ENCODE measurements at places on chromosomes 1 and 21. TPM values are rescaled to one million over a fixed set of nuclear protein-coding genes. Genes with fewer than 3 reads are reported as not detected.
A peak's percentile ranks its signal among the peaks of the same experiment; 100 is the strongest.

- H3K36me3 ChIP-seq, result peaks cover 2% of the 10 kb centered on the region
- peaks cover 54% of the 10 kb centered on the region for H3K4me1 ChIP-seq
- peak overlapping the region; percentile 100 for H3K27ac ChIP-seq
- H3K27me3 ChIP-seq, result no peaks in the 10 kb centered on the region
Measured at GRCh38 chr1:244865028-244865371, 657 bp upstream of the HNRNPU start.

- DNase-seq, result no peak
- no peaks in the 10 kb centered on the region for H3K4me1 ChIP-seq
- no peaks in the 10 kb centered on the region for H3K27me3 ChIP-seq
- no peaks in the 10 kb centered on the region for H3K36me3 ChIP-seq
- no peak overlapping the region for H3K4me3 ChIP-seq
Measured at GRCh38 chr1:166738140-166738539, 101.1 kb upstream of the POGK start.

DNA sequence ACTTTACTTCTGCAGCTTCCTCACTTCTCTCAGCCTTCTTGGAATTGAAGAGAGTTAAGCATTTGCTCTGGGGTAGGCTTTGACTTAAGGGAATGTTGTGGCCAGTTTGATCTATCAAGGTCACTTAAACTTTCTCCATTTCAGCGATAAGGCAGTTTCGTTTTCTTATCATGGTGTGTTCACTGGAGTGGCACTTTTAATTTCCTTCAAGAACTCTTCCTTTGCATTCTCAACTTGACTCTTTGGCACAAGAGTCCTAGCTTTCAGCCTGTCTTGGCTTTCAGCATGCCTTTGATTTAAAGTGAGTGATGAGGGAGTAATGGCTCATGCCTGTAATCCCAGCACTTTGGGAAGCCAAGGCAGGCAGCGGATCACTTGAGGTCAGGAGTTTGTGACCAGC is 38.7 kb downstream of the HS2ST1 start:
- no peak overlapping the region for H3K4me3 ChIP-seq
- no peaks in the 10 kb centered on the region for H3K36me3 ChIP-seq
- no peak overlapping the region for H3K27ac ChIP-seq
- no peaks in the 10 kb centered on the region for H3K27me3 ChIP-seq
- no peak for DNase-seq

DNA sequence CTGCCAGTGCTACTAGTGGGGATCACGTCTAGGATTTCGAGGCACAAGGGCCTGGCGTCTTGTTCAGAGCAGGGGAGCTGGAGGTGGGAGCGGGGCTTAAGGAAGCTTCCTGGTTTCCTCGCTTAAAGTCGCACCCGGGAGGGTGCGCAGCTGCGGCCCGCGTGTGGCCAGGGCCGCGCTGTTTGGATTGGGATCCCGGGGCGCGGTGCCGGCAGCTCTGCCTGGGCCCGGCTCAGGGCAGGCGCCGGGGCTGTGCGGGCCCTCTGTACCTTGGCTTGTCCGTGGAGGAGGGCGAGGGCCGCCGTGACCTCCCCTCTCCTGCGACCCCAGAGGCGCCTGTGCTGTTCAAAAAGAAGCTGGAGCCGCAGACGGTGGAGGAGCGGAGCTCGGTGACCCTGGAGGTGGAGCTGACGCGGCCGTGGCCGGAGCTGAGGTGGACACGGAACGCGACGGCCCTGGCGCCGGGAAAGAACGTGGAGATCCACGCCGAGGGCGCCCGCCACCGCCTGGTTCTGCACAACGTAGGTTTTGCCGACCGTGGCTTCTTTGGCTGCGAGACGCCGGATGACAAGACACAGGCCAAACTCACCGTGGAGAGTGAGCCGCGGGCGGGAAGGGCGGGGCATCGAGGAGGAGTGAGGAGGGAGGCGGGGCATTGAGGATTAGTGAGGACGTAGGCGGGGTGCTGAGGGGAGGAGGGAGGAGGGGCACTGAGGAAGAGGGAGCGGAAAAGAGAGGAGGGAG is 67.8 kb downstream of the OBSCN start:
- peak overlapping the region; percentile 16 for H3K4me3 ChIP-seq
- H3K27ac ChIP-seq, result no peak overlapping the region
- DNase-seq, result no peak
- H3K36me3 ChIP-seq, result no peaks in the 10 kb centered on the region
- H3K4me1 ChIP-seq, result peaks cover 25% of the 10 kb centered on the region

GRCh38 chr21:37028570-37028969 is 22.1 kb downstream of the RIPPLY3 start:
- H3K4me3 ChIP-seq, result no peak overlapping the region
- no peaks in the 10 kb centered on the region for H3K27me3 ChIP-seq
- H3K27ac ChIP-seq, result no peak overlapping the region

DNA sequence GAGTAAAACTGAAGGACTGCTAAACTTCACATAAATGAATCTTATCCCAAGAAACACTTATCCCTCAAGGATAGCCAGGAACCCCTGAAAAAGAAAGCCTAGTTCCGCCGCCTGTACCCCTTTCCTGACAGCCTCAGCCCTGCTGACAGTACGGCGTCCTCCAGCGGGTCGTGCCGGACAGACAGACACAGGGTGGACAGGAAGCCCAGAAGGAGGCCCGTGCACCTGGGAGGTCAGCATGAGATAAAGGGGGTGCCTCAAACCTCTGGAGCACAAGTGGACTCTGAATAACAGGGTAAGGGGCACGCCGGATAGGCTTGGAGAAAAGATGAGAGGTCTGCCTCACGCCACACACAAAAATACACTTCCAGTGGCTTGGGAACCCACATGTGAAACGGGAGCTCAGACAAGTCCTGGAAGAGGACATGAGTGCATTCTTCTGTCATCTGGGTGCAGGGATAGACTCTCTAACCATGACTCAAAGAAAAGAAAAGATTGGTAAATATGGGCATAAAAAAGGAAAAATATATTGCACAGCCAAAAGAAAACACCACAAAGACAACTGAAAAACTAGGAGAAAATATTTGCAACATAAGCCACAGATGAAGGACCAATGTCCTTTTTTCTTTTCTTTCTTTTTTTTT is 17.3 kb upstream of the ADARB1 start:
- H3K4me3 ChIP-seq, result no peak overlapping the region
- DNase-seq, result no peak
- peaks cover 6% of the 10 kb centered on the region for H3K27me3 ChIP-seq
- H3K27ac ChIP-seq, result no peak overlapping the region
- no peaks in the 10 kb centered on the region for H3K36me3 ChIP-seq

DNA sequence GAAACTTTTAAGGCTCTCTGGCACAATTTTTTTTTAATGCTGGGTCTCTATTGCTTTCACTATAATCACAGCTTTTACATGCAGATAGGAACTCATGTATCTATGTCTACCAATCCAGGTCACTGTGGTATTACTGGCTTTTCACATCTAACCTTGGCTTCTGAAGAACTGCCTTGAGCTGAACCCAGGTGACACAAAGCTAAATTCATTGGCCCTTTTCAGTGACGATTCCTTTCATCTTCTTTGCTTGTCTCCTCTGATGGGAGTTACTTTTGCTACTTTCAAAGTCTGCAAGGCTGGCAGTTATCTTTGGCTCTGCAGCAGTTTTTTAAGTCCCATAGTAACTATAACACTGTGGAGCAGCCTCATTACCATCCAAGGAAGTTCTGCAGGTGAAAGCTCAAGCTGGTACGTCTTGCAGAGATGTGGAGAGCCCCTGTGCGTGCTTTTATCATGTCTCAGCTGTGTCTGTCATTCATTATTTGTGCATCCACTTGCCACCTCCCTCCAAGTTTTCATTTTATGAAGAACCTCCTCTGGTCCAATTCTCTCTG is 364.3 kb downstream of the VAV3 start:
- H3K4me3 ChIP-seq, result no peak overlapping the region
- H3K27ac ChIP-seq, result no peak overlapping the region
- H3K4me1 ChIP-seq, result peaks cover 46% of the 10 kb centered on the region
- 0 out of 2 replicates have a peak, but pooled peaks cover 1% of the 10 kb centered on the region for H3K36me3 ChIP-seq
- H3K27me3 ChIP-seq, result no peaks in the 10 kb centered on the region
- no peak for DNase-seq

DRAXIN gene
- total RNA-seq, result 0.02 TPM

SELENON gene
- total RNA-seq, result 3.4 TPM

IVL gene
- total RNA-seq, result not detected

SMYD3 gene
- 32.9 TPM for total RNA-seq

KLHDC7A gene
- 1.8 TPM for total RNA-seq

SLC30A7 gene
- total RNA-seq, result 27.4 TPM
